ENCODE measurements at places on chromosomes 4 and X.

DNA sequence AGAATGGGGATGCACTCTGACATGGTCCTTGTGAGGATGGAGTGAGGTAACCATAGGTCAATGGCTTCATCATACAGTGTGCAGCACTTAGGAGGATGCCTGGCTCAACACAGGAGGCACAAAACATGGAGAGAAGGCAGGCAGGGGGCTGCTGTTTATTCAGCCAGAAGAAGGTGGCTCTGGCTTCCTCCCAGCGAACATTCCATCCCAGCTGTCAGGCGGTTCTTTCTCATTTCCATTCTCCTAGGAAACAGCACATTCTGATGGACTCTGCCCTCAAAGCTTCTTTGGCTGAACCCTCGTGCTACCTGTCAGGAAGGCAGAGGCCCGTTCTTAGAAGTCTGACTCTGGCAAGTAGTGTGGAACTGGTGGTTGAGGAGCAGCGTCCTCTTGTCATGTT lies 18.6 kb downstream of the STK32B start:
- no peak for DNase-seq

DNA sequence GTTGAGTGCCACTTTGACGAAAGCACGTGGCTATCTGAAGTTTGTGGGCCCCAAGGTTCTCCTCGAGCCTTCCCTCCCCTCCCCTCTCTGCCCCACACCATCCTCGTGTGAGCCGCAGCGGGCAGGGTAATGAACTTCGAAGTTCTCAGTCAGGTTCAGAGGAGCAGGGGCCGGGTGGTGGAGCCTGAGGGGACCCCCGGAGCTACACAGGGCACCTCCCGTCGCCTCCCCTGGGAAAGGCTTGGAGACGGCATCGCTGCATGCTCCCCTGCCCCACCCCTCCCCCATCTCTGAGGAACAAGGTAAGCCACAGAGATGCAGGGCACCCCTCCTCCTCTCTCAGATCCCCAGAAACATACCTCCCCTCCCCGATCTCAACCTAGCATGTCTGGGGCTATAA lies 2.8 kb upstream of the NKX1-1 start:
- no peak for DNase-seq

DNA sequence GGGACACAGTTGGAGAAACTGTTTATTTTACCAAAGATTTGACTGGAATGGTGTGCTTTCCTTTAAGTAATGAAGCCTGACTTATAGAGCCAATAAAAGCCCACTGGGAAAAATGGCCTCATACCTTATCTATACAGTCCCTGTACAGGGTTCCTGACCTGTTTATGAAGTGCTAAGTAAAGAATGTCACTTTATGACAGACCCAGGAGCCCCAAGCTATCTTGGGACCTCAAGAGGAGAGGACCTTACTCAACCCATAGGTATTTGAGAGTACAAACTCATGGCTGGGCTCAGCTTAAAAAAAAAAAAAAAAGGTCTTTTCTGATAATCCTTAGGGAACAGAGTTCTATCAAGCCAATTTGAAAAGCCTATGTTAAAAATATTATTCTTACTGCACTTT lies 1389.3 kb downstream of the RAPGEF2 start:
- no peak for DNase-seq

DNA sequence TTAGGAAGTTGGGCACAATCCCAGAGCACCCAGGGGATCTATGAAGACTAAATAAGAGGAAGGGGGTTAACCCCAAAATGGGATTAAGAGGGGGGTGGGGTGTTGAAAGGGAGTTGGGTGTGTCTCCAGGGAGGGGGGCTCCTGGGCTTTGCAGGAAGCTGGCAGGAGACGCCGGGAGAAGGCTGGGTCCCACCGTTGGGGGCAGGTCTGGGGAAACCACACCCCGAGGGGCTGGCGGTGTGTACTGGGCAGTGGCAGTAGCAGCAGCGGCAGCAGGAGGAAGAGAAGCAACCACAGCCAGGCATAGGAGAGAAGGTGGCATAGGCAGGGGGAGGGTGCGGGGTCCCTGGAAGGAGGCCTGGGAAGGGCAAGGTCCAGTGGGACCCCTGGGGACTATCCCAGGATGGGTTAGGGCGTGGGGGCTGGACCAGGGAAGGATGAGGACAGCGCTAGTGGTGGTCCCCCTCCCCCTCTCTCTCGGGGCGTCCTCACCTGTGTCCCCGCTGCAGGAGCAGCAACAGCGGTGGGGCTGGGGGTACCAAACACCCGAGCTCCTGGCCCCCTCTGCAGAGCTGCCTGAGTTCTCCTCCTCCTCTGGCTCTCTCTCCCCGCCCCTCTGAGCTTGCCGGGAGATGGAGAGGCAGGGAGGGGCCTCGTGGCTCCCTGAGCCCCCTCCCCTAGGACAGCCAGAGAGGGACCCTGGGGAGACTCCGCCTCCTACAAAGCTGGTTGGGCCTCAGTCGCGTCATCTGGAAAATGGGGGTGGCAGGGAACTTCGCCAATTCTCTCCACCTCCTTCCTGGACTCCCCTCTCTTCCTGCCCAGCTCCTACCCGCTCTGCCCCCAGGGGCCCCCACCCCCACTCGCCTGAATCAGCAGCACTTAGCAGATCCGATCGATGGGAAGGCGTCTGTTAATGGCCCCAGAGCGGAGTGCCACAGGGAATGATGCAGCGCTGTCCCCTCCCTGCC lies at the start of gene KCND1:
Gene KCND1, minus strand, starts transcription at position 596 of the 971 bp plus-strand sequence. CDS start 1,573 bp downstream, outside the sequence.
- no peak for DNase-seq

- no peak for DNase-seq
Observed at GRCh38 chr4:87018753-87019152, 83.9 kb downstream of the AFF1 start.

DNA sequence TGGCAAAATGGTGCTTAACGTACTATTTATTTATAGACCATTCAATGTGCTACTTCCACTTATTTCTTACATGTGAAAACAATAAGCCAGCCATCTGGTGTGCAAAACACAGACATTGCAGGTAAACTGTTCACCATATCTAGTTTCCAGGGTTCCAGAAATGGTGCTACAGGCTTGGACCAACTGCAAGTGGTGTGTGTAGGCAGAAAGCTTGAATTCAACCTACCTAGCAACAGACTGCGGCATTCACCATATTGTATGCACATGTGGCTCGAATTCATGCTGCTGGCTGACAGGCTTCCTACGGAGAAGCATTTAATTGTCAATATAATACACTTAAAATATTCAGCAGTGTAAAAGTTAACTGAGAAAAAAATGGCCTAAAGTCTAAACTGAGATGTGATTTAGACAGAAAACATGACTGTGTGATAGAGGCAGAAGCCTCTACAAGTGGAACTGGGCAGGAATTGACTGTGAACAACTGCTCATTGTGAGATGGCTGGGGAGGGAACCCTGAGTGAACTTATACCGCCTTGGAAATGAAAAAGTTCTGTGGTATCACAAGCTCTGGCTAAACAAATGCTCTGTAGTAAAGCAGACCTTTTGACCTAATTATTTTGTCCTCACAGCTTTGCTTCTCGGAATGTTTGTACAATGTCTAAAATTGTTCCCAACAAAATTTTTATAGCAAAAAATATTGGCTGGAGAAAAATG lies 434.7 kb downstream of the GRIA2 start:
- DNase-seq = no peak

Measured in vagina (tissue), 2 donors.